IPS DF 19.7 (cell line): ENCODE measurements at places on chromosomes 3 and 15.

DNA sequence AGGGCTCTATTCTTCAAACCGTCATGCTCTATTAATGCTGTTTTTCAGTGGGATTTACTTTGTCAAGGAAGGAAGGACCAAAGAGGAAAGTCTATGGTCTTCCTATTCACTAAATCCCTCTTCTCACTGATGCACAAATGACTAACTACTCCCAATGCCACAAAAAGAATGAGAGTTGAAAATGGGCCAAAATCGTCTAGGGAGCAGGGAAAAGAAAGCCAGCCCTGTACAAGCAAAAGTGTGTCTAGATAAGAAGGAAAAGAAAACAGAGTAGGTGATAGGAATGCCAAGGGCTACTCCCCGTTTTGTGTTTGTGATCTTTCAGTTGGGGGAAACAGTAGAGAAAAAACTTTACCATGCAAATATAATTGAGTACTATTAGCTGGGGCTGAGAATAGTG lies 97.2 kb upstream of the TMCO5A start:
- no peak for DNase-seq

GRCh38 chr3:42050126-42050525 lies 41.0 kb upstream of the TRAK1 start:
- DNase-seq = no peak

GRCh38 chr3:76310089-76310488 lies 524.7 kb upstream of the ZNF717 start:
- no peak for DNase-seq

DNA sequence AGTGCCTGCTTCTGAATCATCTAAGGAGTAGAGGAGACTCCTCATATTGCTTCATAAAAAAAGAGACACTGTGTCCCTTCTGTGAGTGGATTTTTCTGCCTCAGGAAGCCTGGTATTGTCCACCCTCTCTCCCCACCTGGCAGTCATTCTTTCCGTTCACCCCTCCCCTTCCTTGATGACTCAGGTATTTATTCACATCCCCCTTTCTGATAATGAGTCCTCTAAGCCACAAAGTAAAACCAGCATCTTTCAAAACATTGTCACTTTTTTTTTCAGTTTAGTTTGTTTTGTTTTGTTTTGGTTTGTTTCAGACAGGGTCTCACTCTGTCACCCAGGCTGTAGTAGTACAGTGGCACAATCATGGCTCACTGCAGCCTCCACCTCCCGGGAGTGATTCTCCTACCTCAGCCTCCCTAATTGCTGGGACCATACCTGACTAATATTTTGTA lies 65.2 kb upstream of the UBE2E1 start:
- no peak for DNase-seq

- DNase-seq = no peak
These were observed 8.0 kb downstream of the RNU5B-1 start for GRCh38 chr15:65312400-65312916.

GRCh38 chr3:71327936-71328335 lies 255.6 kb downstream of the FOXP1 start:
- DNase-seq = no peak

DNA sequence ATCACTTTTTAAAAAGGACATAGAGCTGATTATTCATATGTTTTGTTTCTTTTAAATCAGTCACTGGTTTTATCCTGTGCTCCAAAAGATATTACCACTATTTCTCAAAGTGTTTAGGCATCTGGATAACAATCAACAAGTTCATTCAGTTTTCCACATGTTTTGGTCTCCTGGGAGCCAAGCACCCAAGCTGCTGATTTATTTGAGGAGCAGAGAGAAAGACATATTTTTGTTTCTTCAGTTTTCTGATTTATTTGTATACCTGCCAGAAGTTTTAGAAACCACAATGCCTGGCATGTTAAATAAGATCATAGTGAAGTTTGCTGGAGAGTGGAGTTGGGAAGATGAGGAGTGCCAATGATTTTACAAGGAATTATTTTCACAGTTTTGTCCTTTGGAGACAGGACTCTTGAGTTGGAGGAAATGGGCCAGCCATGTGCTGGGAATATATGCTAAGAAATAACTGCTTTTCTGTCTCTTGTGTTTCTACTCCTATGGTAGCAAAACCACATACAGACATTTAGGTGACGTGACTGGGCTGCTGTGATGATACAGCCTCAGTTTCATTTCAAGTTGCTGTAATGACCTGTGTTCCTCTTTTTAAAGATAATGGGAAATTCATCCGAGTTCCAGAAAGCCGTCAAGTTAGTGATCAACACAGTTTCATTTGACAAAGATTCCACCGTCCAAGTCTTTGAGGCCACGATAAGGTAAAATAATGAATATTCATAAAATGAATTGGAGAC lies 11.7 kb downstream of the EDEM1 start:
- DNase-seq = no peak

- DNase-seq = no peak
These were observed 2.8 kb upstream of the CLRN1 start for GRCh38 chr3:150975086-150975991.

GRCh38 chr3:172846706-172847105 lies 96.2 kb downstream of the ECT2 start:
- DNase-seq = no peak

DNA sequence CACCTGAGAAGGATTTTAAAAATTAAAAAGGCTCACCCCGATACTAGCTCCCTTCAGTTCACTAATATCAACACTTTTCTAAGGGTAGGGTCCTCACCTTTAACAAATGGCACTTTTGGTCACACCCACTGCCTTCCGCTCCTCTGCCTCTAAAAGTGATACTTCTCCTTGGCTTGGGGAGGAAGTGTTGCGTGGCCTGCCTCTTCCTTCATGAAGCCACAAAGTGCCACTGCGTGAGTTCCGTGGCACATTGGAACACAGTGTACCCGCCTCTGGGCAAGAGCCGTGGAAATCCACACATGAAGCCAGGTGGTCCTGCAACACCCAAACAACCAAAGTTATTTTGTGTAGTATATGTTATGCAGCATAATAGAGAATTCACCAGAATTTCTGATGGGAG lies 3.9 kb downstream of the B4GALT4 start:
- no peak for DNase-seq

- DNase-seq = no peak
These were observed 56.1 kb upstream of the PIAS1 start for GRCh38 chr15:67997996-67998395.

GRCh38 chr15:38084289-38084688 lies 149.8 kb downstream of the TMCO5A start:
- DNase-seq = no peak

- no peak for DNase-seq
These were observed 111.0 kb upstream of the FRMD4B start for GRCh38 chr3:69496856-69497255.

DNA sequence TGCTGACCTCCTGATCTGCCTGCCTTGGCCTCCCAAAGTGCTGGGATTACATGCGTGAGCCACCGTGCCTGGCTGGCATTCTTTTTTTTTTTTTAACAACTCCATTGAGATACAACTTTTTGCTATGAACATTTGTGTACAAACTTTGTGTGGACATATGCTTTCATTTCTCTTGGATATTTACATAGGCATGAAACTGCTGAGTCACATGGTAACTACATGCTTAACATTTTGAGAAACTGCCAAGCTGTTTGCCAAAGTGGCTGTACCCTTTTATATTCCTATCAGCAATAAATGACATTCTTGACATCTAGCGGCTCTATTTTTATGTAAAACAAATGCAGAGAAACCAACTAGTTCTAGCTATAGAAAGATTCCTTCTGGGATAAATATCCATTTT lies 8.7 kb upstream of the YEATS2 start:
- DNase-seq = no peak

GRCh38 chr3:72421126-72421525 lies 427.1 kb downstream of the SHQ1 start:
- DNase-seq = no peak

GRCh38 chr3:116129187-116129946 lies 315.9 kb downstream of the LSAMP start:
- DNase-seq = no peak

- no peak for DNase-seq
These were observed 67.1 kb upstream of the CHD2 start for GRCh38 chr15:92833106-92833433.

- DNase-seq = no peak
These were observed 66.8 kb upstream of the ADAMTSL3 start for GRCh38 chr15:83587091-83587490.

DNA sequence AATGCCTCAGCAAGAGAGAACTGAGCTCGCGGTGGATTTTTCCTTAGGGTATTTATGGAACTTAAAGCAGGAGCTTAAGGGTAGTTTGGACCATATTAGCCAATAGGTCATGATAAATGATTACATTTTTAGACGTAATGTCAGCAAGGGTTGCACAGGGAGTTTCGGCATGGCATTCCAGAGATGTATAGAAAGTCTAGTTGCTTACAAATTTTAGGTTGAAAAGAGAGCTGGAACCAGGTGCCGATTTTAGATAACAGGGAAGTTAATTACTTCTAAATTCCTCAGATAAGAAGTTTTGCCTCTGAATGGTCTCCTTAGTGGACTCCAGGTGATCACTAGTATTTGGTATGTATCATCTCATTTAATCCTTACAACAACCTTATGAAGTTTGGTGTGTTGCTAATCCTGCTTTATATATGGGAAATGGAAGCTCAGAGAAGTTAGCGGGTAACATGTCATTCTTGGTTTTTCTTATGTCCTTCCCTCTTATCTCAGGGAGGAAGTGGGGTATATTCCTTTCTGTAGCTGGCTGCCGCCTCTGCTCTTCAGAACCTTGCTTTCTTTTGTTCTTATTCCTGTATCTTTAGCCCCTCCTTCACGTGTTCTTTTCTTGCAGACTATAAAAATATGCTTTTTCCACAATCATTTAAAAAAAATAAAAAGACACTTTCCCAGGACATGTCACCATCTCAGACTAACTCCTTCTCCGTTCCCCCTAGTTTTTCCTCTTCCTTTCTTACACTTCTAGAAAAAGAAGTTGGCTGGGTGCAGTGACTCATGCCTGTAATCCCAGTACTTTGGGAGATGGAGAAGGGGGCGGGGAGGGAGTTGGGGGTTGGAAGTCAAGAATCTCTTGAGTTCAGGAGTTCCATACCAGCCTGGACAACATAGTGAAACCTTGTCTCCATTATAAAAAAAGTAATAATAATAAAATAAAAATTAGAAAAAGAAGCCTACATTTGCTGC lies 25.7 kb downstream of the IQGAP1 start:
- no peak for DNase-seq

DNA sequence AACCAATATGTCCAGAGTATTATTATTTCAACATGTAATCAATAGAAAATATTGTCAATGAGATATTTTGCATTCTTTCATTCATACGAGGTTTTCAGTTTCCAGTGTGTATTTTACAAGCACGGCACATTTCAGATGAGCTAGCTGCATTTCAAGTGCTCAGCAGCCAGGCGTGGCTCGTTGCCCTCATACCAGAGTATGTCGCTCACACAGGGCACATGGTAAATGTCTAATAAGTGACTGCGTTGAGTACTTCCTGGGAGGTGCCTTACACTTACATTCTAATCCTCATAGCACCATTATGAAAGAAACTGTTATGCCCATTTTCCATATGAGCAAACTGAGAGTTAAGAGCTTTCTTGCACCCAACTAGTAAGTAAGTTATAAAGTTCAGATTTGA lies 47.4 kb downstream of the TMEM266 start:
- DNase-seq = no peak

- peak; percentile 28 for DNase-seq
These were observed 464.9 kb downstream of the TAFA4 start for GRCh38 chr3:68467465-68467864.

DNA sequence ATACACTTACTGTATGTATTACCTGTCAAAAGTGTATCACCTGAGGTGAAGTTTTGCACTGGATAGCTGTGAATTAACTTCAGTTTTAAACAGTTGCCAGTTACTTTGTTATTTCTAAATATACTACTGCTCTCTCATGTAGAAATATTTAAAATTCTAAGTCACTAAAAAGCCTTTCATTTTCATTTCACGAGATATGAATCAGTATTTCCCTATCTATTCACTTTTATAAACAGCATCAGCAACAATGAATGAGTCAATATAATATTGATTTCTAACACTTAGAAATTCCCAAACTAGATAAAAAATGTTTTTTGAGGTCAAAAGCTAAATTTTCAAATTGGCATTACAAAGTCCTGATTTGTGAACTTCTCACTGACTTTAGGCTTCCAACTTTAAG lies 32.6 kb downstream of the UBE3A start:
- no peak for DNase-seq

- DNase-seq = no peak
These were observed 49.4 kb downstream of the CHCHD6 start for GRCh38 chr3:126753191-126754160.

DNA sequence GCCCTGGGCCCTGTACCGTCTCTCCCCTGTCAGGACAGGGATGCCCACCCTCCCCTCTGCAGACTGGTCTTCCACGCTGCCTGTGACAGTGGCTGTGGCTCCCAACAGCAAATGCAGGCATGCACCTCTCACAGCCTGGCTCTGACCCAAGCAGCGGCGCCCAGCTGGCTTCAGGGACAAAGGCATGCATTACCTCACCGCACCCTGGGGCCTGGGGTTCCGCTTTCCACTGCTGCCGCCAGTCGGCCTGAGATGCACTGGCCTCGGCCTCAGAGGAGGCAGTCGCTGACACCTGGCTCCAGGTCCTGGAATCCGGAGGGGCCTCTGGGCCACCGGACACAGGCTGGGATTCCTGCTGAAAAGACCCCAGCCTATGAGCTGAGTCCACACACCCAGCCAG lies 70.3 kb downstream of the SCN5A start:
- DNase-seq = peak; percentile 20

DNA sequence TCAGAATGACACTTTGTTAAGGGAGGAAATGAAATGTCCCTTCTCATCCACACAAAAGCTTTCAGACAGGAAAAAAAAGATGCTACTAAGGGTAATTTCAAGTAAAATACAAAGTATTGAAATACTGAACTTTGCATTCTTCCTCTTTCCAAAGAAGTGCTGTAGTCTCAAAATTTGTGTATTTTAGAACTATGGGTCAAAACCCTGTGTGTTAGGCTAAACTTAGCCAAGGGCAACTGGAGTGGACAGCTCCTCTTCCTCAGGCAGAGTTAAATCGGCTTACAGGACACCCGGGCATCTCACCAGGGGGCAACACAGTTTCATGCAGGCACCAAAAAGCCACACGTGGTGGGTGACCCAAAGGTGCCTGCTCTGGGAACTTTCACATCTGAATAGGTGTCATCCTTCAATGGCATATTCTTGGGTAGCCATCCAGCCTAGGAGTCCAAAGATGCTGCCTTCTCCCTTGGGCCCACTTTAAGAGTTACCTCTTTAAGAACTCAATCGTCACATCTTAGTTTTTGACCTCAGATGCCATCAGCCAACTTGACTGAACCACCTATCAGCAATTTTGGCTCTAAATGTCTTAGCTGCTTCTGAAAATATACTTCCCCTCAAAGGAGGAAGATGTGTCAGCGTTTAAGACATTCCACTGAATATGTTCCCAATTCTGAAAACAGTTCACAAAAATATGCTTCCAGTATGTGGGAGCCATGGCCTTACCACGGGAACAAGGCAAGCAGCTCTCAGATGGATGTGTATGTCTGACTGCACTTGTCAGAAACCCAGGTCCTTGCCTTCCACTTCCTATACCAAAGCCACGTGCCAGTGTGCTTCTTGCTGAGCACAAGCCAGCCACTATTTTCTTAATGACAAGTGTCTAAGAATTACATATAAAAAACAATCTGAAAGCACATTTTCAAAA lies 32.2 kb upstream of the MUC13 start:
- no peak for DNase-seq
